ENCODE measurements at places on chromosomes 12 and 14. TPM values are rescaled to one million over a fixed set of nuclear protein-coding genes. Genes with fewer than 3 reads are reported as not detected.
A peak's percentile ranks its signal among the peaks of the same experiment; 100 is the strongest.

The CDK2 gene
- polyA plus RNA-seq, result 5.7 TPM

The MGST1 gene
- polyA plus RNA-seq, result not detected

The ARF6 gene
- 157 TPM for polyA plus RNA-seq

The IL31 gene
- not detected for polyA plus RNA-seq

The POMT2 gene
- polyA plus RNA-seq, result 1.1 TPM

The ART4 gene
- not detected for polyA plus RNA-seq

The HCFC2 gene
- polyA plus RNA-seq, result 4.1 TPM

DNA sequence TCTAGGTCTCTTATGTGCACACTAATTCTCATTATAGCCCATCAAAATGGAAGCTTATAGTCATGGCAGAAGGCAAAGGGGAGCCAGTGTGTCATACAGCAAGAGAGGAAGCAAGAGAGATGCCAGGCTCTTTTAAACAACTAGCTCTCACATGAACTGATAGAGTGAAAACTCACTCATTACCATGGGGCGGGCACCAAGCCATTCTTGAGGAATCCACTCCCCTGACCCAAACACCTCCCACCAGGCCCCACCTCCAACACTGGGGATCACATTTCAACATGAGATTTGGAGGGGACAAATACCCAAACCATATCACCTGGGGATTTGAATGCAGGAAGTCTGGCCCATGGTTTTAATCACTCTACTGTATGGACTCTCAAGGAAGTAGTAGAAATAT is 36.9 kb upstream of the CRACR2A start:
- no peaks in the 10 kb centered on the region for H3K27me3 ChIP-seq

DNA sequence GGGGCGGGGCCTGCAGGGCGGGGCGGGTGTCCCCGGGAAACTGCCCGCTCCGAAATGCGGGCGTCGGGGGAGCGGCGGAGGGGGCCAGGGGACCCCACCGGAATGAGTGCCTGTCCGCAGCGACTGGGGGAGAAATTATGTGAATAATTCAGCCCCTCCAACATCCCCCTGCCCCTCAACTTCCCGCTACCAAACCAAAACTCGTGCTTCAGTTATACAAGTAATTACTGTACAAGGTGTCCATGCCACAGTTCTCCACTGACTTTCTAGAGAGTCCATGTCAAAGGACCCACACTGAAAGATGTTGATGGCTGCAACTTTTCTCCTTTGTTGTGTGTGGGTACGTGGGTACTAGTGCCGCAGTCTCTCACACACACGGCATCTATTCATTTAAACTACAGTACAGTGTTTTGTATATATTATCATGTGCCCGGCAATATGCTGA is 414 bp upstream of the CDK17 start:
- H3K27ac ChIP-seq, result peak overlapping the region; percentile 96
- no peak for DNase-seq
- no peaks in the 10 kb centered on the region for H3K27me3 ChIP-seq
- H3K4me3 ChIP-seq, result peak overlapping the region; percentile 72
- H3K4me1 ChIP-seq, result peaks cover 40% of the 10 kb centered on the region

- DNase-seq, result no peak
- H3K4me3 ChIP-seq, result no peak overlapping the region
- no peaks in the 10 kb centered on the region for H3K36me3 ChIP-seq
Measured at GRCh38 chr12:19694627-19695026, 255.3 kb downstream of the AEBP2 start.

- peak overlapping the region; percentile 95 for H3K27ac ChIP-seq
- peaks cover 18% of the 10 kb centered on the region for H3K36me3 ChIP-seq
- peak; percentile 39 for DNase-seq
Measured at GRCh38 chr12:49019443-49020324, 1.1 kb upstream of the PRKAG1 start.

GRCh38 chr14:67883717-67884116 is 64.1 kb downstream of the RAD51B start:
- no peaks in the 10 kb centered on the region for H3K36me3 ChIP-seq
- H3K4me3 ChIP-seq, result no peak overlapping the region
- H3K27ac ChIP-seq, result no peak overlapping the region
- DNase-seq, result peak; percentile 6
- no peaks in the 10 kb centered on the region for H3K27me3 ChIP-seq

- H3K27me3 ChIP-seq, result no peaks in the 10 kb centered on the region
- H3K4me3 ChIP-seq, result no peak overlapping the region
- H3K36me3 ChIP-seq, result no peaks in the 10 kb centered on the region
- DNase-seq, result no peak
- H3K27ac ChIP-seq, result no peak overlapping the region
- no peaks in the 10 kb centered on the region for H3K4me1 ChIP-seq
Measured at GRCh38 chr12:62724947-62725451, 210.0 kb downstream of the PPM1H start.

DNA sequence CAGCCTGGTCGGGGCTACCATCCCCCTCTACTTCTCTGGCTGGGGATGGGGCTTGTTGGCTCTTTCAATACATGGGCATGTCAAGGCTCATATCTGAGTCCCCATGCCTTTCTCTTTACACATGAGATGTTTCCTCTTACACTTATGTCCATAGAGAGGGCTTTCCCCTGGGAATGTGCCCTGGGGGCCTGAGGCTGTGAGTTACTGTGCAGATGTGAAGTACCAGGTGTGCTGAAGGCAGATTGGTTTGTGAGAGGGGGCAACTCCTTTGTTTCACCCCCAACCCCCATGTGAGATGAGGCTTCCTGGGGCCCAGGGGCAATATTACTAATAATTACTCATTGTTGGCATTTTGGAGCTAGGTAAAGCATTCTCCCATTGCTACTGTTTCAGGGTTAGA is 32.8 kb downstream of the NRXN3 start:
- no peak for DNase-seq
- H3K36me3 ChIP-seq, result no peaks in the 10 kb centered on the region
- no peaks in the 10 kb centered on the region for H3K4me1 ChIP-seq
- H3K4me3 ChIP-seq, result no peak overlapping the region

GRCh38 chr12:64137117-64137516 is 85.0 kb downstream of the KICS2 start:
- DNase-seq, result no peak
- no peaks in the 10 kb centered on the region for H3K4me1 ChIP-seq
- H3K36me3 ChIP-seq, result no peaks in the 10 kb centered on the region
- H3K4me3 ChIP-seq, result no peak overlapping the region
- H3K27me3 ChIP-seq, result no peaks in the 10 kb centered on the region
- no peak overlapping the region for H3K27ac ChIP-seq

DNA sequence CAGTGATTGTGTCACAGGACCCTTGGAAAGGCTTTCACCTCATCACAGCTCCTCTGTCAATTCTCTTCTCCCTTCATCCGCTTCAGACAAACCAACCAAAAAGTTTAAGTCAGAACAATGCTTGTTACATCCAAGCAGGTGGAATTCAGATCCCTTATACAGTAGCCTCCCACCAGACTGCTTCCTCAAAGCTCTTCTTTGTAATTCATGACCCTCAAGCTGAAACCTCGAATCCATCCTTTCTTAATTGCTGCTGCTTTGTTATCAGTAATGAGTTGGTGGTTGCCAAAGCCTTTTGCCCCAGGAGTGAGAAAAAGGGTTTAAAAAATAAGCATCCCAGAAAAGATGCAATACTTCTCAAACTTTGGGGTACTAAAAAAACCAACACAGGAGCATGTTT is 9.5 kb downstream of the BEST3 start:
- H3K36me3 ChIP-seq, result no peaks in the 10 kb centered on the region
- no peak for DNase-seq
- H3K4me1 ChIP-seq, result no peaks in the 10 kb centered on the region
- no peaks in the 10 kb centered on the region for H3K27me3 ChIP-seq
- H3K27ac ChIP-seq, result no peak overlapping the region

DNA sequence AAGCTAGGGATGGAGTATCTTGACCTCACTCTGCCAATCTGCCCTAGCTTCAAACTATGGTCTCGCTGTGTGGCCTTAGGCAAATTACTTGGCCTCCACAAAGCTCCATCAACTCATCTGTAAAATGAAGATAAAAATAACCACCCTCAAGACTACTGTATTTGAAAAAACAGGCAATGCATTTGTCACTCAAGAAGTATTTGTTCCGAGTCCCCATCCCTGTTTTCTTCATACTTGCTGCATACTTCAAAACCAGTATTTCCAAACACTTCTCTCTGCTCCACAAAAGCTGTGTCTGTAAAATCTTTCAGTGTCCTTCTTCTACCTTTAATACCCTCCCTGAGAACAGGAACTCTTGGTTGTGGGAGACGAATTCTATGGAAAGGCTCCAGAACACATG is 47.9 kb downstream of the GTF2A1 start:
- H3K4me1 ChIP-seq, result peaks cover 30% of the 10 kb centered on the region
- H3K36me3 ChIP-seq, result no peaks in the 10 kb centered on the region
- H3K4me3 ChIP-seq, result no peak overlapping the region
- no peaks in the 10 kb centered on the region for H3K27me3 ChIP-seq

DNA sequence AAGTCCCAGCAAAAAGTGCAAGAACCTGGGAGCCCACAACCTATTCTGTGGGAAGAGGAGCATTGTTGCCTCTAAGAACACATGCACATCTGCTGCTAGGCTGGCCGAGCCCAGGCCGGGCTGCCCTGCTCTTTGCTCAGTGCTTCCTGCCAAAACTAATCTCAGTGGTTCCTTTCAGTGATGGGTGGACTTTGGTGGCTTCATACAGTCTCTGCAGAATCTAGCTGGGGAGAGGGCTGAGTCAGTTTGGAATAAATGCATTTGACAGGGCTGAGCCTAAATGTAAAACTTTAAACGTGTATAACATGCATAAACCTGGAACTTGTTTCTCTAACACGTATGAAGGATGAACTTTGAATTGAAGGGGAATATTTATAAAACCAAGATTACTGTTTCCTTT is 44.6 kb downstream of the CCDC177 start:
- H3K4me1 ChIP-seq, result no peaks in the 10 kb centered on the region
- DNase-seq, result no peak
- H3K4me3 ChIP-seq, result no peak overlapping the region
- H3K27ac ChIP-seq, result no peak overlapping the region
- H3K36me3 ChIP-seq, result no peaks in the 10 kb centered on the region

- H3K27me3 ChIP-seq, result no peaks in the 10 kb centered on the region
- H3K4me1 ChIP-seq, result no peaks in the 10 kb centered on the region
- no peak overlapping the region for H3K27ac ChIP-seq
- no peak for DNase-seq
Measured at GRCh38 chr14:73254247-73255004, 17.1 kb downstream of the PAPLN start.

DNA sequence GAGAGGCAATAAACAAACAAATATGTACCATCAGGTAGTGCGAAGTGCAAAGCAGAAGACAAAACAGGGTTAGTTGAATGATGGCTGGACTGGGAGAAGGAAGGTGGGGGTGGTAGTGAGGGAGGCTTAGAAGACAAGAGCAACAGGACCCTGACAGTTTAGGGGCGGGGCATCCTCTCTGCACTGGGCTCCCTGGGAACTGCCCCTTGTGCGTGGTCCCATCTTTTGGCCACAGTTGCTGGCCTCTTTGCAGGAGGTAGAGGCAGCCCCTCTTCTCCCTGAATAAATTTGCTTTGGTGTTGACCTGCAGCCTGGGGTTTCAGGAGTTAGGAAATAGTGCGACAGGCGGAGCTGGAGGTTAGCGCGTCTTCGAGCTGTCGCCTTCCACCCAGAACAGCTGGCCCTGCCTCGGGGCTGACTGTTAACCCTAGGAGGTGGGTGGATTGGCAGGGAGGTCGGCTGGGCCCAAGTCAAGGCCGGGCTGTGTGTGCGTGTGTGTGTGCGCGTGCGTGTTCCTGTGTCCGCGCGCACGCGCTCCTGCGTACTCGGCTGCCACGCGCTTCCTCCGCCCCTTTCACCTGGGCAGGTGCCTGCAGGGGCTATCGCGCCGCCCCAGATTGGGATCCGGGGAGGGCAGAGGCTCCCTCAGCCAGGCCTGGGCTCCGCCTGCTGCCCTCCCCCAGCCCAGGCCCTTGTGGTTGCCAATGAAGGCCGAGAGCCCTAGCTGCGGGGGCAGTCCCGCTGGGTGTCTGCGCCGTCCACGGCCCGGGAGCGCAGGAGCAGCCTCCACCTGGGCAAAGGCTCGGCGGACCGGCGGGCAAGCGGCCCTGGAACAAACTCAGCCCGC is 180.8 kb downstream of the ADCK1 start:
- H3K36me3 ChIP-seq, result no peaks in the 10 kb centered on the region
- H3K4me3 ChIP-seq, result no peak overlapping the region
- H3K4me1 ChIP-seq, result no peaks in the 10 kb centered on the region
- H3K27me3 ChIP-seq, result no peaks in the 10 kb centered on the region
- DNase-seq, result no peak
